ENCODE measurements at places on chromosomes 3 and 15.

DNA sequence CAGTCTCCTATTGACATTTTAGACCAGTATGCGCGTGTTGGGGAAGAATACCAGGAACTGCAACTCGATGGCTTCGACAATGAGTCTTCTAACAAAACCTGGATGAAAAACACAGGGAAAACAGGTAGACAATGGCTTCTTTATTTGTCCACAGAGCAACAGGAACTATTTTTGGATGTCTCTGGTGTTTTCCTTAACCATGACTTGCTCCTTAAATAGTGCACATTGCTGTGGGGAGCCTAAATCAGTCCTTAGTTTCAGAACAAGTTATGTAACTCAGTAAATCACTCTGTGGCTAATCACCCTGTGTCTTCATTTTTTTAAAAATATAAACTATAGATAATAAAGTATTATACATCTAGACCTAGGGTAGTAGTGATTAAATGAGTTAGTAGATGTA is 383.7 kb downstream of the FEZF2 start:
- DNase-seq, result no peak

GRCh38 chr3:148074946-148075345 is 622.8 kb upstream of the AGTR1 start:
- DNase-seq, result no peak

GRCh38 chr15:57705746-57706404 is 639 bp upstream of the POLR2M start:
- no peak for DNase-seq

GRCh38 chr3:43266451-43266850 is 19.9 kb upstream of the SNRK start:
- no peak for DNase-seq

DNA sequence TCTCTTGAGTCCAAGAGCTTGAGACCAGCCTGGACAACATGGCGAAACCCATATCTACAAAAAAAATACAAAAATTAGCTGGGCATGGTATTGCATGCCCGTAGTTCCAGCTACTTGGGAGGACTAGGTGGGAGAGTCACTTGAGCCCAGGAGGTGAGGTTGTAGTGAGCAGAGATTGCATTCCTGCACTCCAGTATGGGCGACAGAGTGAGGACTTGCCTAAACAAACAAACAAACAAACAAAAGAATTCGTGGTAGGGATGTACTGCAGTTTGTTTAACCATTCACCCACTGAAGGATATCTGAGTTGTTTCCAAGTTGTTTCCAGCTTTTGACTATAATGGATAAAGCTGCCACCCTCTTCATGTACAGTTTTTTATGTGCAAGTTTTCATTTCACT is 7.5 kb upstream of the NMD3 start:
- no peak for DNase-seq

- no peak for DNase-seq
Observed at GRCh38 chr15:99451484-99451883, 114.3 kb upstream of the MEF2A start.

GRCh38 chr3:11060500-11061251 is 68.1 kb downstream of the SLC6A1 start:
- DNase-seq, result peak; percentile 46

GRCh38 chr15:20341901-20342600 is 199.5 kb downstream of the GOLGA6L6 start:
- no peak for DNase-seq

DNA sequence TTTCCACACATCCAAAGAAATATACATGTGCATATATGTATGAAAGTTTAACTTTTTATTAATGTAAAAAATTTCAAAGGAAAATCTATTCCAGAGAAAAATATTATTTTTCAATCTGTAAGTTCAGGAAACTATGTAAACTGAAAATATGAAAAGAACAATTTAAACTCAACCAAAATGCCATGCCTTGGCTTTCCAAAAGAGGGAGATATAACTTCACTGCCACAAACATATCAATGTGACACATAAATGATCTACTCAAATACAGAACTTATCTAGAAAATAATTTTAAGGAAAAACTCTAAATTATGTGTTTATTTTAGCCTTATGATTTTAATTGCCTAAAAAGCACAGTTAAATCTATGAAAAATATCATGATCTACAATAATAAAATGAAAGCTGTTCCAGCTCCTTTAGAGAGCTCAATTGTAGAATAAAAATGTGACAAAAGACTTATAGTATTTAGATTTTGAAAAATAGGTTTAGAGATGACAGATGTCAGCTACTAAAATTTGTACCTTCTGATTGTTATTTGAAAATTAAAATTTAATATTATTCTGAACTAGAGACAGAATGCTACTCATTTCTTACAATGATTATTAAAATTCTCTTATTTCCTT is 94.8 kb downstream of the GBE1 start:
- DNase-seq, result peak; percentile 42

- peak; percentile 11 for DNase-seq
Observed at GRCh38 chr3:29079358-29079757, 201.5 kb upstream of the RBMS3 start.

- no peak for DNase-seq
Observed at GRCh38 chr15:29138260-29138659, 131.4 kb downstream of the NSMCE3 start.
